Metanephros (tissue), 2 donors: ENCODE measurements at places on chromosomes 13 and 19. TPM values are rescaled to one million over a fixed set of nuclear protein-coding genes. Genes with fewer than 3 reads are reported as not detected.

Gene MUC16
- total RNA-seq, result 0.06 TPM

Gene FAM83E
- total RNA-seq, result 0.88 TPM

Gene WDR88
- 0.18 TPM for total RNA-seq

Gene RFPL4AL1
- total RNA-seq, result 0.41 TPM

Gene UBA52
- 1,386 TPM for total RNA-seq

Gene VSIG10L
- 1.5 TPM for total RNA-seq

Gene CCL25
- total RNA-seq, result not detected

Gene PTH2
- not detected for total RNA-seq

Gene MATK
- total RNA-seq, result 1.3 TPM

Gene PRX
- 8.5 TPM for total RNA-seq

Gene PLK5
- 0.12 TPM for total RNA-seq

Gene CYP4F8
- not detected for total RNA-seq

Gene CYP2A7
- total RNA-seq, result not detected
